A172 (cell line): ENCODE measurements at places on chromosomes 1 and 21.

DNA sequence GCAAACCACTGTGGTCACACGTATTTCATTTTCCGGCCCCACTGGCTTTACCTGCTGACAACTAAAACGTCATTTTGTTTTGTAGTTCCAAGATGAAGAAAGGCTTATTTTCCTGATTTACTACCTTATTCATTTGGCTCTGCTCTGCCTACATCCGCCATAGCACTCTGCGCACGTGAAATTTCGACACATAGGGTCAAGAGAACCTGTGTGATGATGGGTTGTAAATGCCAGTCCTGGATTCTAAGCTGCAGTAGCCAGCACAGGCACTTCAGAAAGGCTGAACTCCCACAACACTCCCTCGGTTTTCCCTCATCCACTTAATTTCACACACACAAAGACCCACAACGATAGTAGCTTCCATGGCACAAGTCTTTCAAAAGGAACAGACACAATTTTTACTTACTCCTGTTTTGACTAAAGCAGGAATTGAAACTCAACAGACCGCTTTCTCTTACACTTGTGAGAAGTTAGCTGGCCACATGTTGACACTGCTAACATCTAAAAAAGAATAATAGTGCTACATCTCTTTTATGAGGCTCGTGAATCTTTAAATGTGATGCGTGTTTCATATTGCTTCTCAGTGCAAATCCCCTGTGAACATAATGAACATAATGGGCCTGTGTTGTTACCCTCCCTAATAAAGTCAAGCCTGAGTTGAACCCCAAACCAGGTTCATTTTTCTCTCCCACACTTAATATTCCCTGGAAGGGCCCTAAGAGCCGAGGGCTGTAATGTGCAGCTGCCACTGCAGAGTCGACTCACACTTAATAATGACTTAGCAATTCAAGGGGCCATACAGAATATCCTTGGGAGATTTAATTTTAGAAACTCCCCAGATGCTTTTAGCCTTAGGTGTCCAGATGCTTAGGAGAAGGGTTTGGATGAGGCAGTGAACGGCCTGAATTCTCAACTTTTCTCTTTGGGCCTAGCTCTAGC is 1.5 kb upstream of the RUNX1 start:
- DNase-seq = no peak

DNA sequence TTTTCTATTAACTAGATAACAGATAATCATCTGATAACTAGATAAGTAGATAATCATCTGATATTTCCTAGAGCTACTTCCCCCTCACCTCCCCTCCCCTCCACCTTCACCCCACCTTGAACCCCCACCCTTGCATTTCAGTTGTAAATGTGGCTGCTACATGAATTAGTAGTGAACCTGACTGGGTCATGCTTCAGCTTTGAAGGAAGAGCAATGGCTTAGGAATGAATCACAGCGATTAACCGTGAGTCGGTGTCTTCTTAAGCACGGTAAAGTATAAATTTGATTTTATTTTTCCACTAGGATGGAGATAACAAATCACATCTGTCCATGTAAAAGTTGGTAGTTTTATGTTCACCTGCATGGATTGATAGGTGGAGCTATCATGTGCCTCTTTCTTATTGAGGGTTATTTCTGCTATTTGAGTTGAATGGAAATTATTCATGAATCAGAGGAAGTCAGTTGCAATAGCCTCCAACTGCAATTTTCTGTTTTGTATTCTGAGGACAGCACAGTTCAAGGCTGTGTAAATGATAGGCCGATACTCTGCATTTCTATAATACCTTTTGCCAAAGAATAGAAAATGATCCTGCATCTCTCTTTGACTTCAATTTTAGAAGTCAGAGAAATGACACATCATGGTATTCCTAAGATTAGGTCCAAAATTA is 235.0 kb downstream of the PTGER3 start:
- no peak for DNase-seq

DNA sequence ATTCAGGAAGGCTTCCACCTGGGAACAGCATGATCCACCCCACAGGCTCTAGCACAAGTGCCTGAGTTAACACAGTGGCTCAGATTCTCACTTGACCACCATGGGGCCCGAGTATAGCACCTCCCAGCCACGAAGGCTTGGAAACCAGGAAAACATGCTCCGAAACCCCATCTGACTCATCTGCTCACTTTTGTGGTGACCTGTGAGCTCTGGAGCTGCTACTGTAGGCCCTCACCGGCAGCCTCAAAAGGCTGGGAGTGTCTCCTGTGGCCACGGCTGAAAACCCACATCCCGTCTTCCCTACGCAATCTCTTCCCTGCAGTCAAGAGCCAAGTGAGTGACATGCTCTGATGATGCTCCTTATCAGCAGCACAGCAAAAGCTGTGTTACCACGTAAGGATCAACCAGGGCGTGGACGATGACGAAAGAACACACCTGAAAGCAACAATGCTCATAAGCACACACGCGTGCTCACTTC is 81.4 kb downstream of the TGFBR3 start:
- DNase-seq = peak; percentile 80

- peak; percentile 77 for DNase-seq
These were observed 7.0 kb downstream of the AKT3 start for GRCh38 chr1:243842978-243843511.

- no peak for DNase-seq
These were observed 17.0 kb upstream of the ITLN2 start for GRCh38 chr1:160971618-160972056.

DNA sequence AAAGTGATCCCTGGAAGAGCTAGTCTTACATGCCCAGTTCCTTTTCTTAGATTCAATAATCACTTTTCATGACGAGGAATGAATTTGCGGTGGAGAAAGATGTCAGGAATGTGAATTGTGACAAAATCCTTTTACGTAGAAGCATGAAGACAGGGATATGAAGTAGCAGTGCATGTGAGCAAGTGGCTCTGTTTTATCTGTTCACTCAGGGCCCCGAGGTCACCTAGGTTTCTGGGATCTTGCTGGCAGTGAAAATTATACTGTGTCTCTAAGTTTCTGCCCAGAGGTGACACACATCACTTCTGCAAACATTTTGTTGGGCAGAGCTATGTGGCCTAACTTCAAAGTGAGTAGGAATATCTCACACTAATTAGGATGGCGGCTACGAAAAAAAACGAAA is 79.3 kb downstream of the USP25 start:
- DNase-seq = no peak

- DNase-seq = no peak
These were observed 18.9 kb upstream of the USP24 start for GRCh38 chr1:55234016-55234415.

- no peak for DNase-seq
These were observed 202.4 kb downstream of the TOMM20 start for GRCh38 chr1:234926264-234926558.

DNA sequence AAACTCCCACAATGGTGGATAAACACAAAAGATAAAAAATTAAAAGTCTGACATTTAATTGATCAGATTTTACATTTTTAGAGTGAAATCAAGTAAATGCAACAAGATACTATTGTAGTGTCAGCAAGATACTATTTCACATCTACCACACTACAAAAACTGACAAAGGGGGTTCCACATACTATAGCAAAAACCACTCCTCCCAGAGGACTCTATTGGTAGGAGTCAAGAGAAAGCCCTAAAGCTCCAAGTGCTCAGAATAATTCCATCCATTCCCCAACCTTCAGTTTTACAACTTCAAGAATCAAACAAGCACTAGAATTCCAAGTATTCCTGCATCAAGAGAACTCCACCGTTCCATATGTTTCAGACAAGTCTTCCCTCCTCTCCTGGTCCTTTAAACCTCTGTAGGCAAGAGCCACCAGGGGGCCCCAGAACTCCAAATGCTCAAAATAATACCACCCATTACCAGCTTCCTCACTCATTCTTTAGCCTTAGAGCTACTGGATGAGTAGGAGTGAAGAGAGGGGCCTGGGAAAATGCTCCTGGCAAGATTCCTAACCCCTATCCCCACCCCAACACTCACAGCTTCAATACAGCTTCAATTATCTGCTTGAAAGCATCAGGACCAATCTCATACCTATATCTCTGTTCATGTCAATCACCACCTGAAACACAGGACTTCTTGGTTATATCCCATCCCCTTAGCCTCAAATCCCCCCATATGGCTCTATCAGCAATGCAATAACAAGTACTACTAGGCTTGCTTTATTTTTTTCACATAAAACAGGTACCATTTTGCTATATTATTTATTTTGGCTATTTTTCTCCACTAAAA is 9.9 kb downstream of the TOR1AIP2 start:
- DNase-seq = peak; percentile 63

GRCh38 chr1:40987439-40988276 is 8.2 kb downstream of the CTPS1 start:
- DNase-seq = no peak

- DNase-seq = no peak
These were observed 5.0 kb downstream of the ENTREP3 start for GRCh38 chr1:155250246-155250632.

DNA sequence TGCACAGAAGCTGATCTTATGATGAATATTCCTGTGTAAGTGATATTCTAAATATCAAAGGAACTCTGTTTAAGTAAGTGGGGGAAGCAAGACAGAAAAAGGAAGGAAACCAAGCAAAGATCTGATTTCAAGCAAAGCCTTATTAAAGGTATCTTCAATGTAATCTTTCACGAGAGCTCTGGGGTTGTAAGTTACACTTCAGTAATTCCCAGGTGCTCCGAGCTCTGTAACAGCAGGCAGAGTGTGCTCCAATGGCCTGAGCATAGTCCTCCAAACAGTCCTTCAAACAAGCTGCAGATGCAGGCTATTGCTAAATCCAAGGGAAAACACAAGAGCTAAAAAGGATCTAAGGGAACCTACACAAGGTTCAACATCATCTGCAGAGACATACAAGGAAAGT is 949.7 kb upstream of the TMPRSS15 start:
- no peak for DNase-seq

- DNase-seq = no peak
These were observed 167.5 kb upstream of the C1orf105 start for GRCh38 chr1:172252958-172253357.

DNA sequence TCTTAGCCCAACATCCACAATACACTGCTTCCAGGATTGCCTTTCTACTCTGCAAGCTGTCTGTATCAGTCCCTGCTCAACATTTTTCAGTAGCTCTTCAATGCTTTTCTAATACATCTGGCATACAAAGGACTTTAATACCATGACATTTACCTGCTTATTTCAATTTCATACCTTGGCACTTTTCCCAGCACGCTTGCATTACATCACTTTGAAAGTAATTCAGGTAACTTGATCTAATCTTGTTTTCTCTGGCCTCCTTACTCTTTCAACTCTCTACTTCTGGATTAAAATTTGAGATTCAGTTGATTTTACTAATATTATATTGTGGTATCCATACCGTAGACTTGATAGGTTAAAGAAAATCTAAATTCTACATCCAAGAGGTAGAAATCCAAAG is 103.0 kb downstream of the PTGS2 start:
- no peak for DNase-seq

DNA sequence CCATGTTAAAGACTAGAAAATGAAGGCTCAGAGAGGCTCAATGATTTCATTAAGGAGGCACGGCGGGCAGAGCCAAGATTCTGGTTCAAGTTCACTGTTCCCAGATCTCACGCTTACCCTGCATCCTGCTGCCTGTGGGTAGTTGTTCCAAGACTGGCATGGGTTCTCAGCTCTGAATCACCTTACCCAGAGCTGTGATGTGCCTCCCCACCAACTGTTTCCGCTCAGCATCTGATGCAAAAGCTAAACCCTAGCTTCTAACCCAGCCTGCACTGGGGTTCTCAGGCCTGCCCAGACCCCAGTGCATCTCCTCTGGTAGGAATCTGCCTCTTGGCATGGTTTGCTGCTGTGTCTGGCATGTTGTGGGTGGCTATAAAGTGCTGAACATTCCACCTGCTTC is 11.8 kb downstream of the TNR start:
- no peak for DNase-seq

DNA sequence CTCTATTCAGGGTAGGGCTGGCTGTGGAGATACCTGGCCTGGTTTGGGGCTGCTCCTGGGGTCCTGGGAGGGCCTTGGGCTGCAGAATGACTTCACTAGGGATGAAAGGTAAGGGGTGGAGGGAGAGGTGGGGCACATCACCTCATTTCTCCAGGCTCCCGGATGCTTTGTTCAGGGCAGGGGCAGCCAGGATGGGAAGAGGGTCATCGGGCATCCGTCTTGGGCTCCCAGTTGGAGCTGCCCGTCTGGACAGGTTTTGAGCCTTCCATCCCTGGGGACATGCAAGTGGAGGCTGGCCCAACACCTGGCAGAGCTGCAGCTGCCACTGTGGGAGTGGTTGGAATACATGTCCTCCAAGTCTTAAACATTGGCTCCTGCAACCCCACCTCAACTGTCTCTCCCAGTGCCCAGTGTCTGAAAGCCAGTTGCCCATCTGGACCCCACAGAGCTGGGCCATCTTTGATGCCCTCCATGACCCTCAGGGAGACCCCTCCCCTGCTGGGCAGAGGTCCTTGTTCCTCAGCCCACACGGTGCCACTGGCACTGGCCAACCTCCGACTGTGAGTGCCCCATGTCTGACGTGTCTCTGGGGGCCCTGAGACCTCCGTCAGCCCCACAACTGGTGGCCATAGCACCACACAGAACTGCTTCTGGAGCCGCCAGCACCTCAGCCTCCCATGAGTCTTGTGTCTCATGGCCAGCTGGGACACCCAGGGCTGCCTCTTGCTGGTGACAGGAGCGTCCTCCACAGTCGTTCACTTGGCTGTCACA is 52.8 kb downstream of the TRIM11 start:
- no peak for DNase-seq
